ENCODE measurements at places on chromosomes 1 and 21.

GRCh38 chr1:41056907-41057306, 35.4 kb upstream of the SLFNL1 start:
- no peak for DNase-seq

DNA sequence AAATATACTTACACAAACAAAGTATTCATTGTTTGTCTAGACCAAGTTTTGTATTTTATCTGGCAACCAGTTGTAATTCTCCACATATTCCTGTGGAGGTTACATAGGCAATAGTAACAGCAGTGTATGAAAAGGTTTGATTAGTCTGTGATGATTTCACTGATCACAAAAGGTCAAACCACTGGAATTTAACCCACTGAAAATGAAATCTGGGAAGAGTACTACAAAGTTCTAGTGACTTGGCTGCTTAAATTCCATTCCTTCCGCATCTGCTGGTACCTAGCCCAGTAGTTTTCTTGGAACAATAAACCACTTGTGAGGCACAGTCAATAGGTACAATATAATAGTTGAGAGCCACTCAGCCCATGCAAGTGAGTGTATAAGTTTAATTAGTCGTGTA, 205.4 kb downstream of the NFIA start:
- no peak for DNase-seq

- no peak for DNase-seq
Observed at GRCh38 chr1:9663257-9663656, 11.7 kb downstream of the PIK3CD start.

GRCh38 chr1:220448217-220448616, 79.7 kb upstream of the MARK1 start:
- no peak for DNase-seq
